ENCODE measurements at places on chromosomes 6 and 20. TPM values are rescaled to one million over a fixed set of nuclear protein-coding genes. Genes with fewer than 3 reads are reported as not detected.

FANCE gene
- 11.1 TPM for total RNA-seq

GRCh38 chr6:41549673-41550072 is 3.5 kb downstream of the FOXP4 start:
- no peak for DNase-seq

DNA sequence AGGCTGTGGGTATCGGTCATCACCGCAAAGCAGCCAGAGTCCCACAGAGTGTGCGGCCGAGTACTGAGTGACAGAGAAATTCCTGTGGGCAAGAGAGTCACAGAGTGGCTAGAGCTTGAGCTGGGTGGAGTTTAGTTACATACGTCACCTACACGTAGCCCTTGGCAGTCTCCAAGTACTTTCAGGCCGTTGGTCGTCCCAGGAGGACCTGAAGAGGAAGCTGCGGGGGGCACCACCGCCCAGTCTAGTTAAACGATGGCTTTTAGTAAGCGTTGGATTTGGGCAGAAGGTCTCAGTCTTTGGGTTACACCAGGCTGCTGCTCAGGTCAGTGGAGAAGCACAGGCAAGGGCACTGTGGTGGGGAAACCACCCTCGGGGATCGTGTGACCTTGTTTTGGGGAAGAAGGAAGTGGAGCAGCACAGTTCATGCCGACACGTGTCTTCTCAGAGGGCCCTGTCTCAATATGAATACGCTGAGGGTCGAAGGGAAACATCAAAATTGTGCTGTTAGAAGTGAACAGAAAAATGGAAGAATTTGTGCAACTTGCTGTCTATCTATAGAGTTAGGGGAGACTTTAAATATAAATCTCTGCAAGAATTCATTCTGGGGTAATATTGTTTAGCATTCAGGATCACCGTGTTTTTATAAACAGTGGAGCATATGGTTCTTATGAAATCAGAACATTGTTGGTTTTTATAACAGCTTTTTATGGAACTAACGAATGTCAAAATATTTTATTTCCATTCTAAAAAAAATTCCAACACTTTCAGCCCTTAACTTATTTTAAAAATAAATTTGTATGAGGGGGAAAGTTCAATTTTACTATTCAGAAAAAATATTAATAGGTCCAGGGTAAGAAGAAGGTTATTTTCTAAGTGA is 28.6 kb downstream of the KIF25 start:
- DNase-seq: no peak

OGFR gene
- total RNA-seq: 86.3 TPM

NR2E1 gene
- not detected for total RNA-seq

GRCh38 chr20:19974630-19975435 is 42.3 kb upstream of the NAA20 start:
- peak; percentile 91 for DNase-seq

HLA-DOB gene
- not detected for total RNA-seq

GRCh38 chr6:118649918-118650581 is 1.3 kb downstream of the CEP85L start:
- DNase-seq: peak; percentile 34
